ENCODE measurements at places on chromosomes 2 and 18.

DNA sequence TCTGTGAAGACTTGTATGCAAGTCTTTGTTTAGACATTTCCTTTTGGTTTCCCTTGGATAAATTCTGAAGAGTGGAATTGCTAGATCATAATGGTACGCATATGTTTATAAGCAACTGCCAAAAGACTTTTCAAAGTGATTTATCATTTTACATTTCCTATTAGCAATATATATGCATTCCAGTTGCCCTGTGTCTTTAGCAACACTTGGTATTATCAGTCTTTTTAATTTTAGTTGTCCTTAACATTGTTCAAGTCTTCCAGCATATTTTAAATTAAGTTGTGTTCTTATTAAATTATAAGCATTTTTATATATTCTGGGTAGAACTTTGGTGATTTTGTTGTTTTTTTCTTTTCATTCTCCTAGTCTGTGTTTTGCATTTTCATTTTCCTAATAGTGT is 81.8 kb downstream of the EML6 start:
- DNase-seq: no peak

DNA sequence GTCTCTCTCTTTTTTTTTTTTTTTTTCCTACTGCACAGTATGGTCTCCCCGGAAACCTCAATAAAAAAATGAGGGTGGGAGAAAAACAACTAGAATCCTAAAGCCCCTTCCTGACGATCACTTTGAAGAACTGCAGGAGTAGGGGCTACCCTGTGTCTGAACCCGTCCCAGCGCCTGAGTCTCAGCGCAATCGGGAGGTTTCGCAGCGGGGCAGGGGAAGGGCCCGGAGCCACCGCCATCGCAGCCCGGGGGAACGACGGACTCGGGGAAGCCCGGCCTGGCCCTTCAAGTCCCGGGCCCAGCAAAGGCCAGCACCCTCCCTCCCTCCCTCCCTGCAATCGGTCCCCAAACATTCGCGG is 411 bp downstream of the NARS1 start:
- no peak for DNase-seq

DNA sequence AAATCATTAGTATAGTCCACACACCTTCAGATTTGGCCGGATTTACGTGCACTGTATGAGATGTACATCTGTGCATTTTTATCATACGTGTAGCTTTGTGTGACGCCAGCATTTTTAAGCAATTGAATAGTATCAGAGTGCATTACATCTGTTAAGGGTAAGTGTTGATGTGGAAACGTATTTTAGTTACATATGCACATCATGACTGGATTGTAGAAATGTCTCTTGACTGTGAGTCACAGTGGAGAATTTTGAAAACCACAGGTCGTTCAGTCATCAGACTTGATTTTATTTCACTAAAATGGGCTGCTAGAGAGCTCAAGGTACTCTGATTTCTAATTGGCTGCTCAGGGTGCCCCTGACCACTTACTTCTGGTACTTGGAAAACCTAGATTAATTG is 5.4 kb upstream of the GPBAR1 start:
- DNase-seq: no peak

DNA sequence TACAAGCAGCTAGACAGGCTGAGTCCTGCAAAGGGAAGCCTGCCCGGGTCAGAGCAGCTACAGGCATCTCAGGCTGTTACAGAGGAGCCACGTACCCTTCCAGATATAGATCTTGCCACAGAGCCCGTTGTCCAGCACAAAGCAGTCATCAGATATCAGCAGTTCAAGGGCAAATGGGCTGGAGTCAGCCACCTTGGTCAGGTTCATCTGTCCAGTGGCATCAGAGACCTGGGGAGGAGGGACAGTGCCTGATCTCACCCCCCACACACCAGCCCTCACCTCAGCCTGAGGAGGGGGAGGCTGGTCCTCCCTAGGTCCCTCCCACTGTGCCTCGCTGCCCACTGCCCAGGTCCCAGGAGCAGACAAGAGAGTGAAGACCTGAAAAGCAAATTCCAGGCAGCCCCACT is 12.2 kb downstream of the CAPG start:
- DNase-seq: no peak

- DNase-seq: peak; percentile 36
These were observed 81.5 kb downstream of the DPP4 start for GRCh38 chr2:161992531-161992930.

GRCh38 chr2:215738351-215738750 is 275.0 kb downstream of the MREG start:
- no peak for DNase-seq

GRCh38 chr2:34808426-34808825 is 1209.3 kb upstream of the FAM98A start:
- DNase-seq: no peak

GRCh38 chr2:63040586-63040985 is 10.0 kb upstream of the OTX1 start:
- no peak for DNase-seq

GRCh38 chr2:20456116-20456571 is 9.3 kb downstream of the RHOB start:
- no peak for DNase-seq

DNA sequence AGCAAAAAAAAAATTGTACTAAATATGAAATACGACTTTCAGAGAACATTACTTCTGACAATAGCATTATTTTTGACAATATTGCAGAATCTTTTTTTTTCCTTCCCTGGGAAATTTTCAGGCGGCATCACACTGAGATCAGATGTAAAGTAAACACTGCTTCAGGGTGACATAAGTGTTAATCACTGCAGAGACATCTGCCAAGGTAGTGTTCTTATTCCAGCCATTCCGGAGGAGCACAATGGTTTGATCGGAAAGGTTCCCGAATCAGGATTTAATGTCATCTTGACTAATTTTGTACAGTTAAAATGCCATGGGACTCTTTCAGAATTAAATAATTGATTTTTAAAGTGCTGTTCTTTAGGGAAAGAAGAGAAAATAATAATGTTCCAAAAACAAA is 56.7 kb upstream of the ZNF236 start:
- no peak for DNase-seq

DNA sequence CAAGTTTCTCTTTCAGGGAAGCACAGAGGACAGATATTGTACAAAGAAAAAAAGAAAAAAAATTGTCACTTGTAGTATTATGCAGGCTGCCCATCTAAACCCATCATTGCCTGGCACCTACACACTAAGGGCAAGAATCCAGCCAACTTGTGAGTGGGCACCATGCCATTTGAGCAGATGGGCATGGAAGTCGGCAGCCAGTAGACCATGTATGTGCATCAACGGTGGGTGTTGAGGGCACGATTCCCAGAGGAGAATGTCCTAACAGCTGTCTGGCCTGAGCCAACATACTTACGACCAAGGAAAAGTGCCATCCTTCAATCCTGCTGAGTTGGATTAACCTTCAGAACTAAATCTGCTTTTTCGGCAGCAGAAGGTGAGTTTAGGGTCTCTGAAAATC is 63.9 kb downstream of the ARHGAP15 start:
- no peak for DNase-seq

DNA sequence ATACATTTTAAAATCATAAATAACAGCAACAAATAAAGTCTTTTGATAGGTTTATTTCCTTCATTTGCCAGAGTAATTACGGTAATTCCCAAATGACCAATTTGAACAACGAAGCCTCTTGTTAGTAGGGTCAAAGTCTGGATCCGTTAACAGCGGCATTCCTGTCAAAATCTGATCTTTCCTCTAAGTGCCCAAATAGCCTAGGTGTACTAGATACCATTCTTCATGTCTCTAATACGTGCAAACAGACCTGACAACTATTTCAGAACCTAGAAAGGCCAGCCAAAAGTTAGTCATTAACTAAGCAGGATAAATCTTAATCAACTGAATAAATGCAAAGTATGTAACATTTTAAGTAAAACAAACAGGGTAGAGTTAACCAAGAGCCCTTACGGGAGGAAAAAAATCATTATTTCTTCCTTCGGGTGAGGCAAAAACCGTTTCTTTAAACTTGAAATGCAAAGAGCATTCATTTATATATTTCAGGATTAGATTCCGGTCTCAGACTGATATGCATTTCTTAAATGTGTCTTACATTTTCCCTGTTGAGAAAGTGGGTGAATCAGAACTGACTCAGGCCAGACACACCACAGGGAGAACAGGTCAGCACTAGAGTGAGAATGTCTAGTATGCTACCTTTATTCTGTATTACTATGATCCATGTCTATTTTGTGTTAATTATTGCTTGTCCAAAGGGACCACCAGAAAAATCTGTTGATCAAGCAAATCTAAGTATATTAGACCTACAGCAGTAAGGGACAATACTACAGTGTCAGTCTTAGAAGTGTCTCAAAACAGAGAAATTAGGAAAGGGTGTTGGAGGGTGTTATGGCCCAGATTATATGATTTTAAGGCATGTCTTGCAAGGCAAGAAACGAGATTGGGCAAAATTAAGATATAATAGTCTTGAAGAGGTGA is 141.5 kb upstream of the NDUFV2 start:
- DNase-seq: no peak

DNA sequence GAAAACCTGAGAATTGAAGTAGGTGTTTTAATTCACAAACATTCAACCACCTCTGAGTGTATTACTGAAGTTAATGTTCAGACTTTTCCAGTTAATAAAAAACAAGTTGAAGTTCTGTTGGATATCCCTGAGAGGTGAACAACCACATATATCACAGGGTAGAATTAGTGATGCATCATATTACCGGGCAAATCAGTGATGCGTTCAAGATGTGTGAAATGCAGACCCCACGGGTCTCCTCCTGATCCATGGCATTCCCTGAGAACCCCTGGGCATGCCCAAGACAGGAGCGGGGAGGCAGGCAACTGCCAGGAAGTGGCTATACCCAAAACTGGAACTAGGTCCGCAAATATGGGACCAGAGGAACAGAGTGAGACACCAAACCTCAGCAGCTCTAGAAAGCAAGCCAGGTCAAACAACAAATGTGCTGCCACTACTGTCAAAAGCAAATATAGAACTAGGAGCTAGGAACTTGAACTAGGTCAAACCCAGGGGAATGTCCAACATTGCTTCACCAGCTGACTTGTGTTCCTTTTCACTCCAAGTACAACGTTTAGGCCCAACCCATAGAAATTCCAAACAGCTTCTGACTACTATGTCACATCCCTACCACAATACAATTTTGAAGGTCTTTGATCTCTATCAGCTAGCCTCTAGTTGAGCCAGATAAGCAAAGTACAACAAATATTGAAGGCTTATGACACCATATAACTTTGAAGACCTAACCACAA is 20.2 kb downstream of the PSTPIP2 start:
- no peak for DNase-seq

DNA sequence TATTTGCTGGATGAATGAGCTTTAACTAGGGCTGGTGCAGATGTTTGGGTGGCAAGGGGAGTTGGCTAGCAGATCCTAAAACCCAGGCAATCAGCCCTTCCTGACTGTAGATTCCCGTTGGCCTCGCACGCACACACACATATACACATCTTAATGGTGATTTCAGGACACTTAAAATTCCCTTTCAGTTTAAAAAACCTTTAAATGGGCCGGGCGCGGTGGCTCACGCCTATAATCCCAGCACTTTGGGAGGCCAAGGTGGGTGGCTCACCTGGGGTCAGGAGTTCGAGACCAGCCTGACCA is 19.5 kb upstream of the MTCL1 start:
- no peak for DNase-seq

DNA sequence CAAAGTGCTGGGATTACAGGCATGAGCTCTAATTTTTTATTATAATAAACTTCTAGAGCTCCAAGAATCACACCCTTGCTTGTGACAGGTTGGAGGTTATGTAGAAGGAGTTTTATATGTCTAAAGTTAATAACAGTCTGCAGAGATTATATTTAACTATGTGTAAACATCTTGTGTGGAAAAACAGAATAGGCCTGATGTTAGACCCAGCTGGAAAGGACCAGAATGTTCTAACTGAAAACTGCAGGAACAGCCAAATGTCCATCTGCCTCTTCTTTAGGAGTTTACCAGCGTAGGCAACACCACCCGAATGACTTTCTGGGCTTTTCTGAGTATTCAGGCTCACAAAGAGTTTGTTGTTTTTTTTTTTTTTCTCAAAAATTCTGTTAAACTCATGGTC is 67.1 kb upstream of the CDCA7 start:
- DNase-seq: no peak

DNA sequence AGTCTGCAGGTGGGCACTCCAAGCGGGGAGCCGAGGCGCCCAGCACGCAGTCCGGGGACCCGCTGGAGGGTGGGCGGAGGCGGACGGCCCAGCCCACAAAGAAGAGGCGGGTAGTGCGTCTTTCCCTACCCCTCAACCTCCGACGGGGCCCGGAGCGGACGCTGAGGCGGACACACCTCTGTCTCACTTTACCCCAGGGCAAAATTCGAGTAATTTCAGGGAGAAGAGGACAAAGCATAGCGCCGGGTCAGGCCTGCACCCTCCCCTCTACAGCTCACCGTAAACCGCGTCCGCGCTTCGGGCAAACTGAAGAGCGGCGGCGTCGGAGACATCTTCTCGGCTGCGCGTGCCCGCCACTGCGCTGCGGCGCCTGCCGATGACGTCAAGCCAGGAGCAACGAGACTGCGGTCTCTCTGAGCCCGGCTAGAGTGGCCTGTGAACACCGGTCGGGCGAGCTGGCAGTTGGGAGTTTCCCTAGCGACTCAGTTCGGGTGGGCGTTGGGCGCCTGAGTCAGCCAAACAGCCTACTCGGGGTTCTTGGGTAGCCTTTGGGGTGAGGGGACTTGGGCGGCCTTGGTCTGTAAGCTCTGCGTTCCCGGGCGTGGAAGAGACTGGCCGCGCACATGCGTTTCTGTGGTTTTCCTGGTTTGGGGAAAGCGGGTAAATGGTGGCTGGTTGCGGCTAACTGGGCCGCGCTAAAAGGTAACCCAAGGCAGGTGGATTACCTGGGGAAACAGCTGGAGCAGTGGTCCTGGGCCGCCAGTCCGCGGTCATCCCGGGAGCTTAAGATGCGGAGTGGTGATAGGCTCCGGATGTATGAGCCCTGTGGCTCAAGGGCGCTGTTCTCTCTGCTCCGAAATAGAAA is at the start of gene THOC1:
TSS of gene THOC1 (minus strand) at position 360 of the 865 bp plus-strand sequence. CDS start at position 332, 28 bp downstream.
- DNase-seq: peak; percentile 81

GRCh38 chr2:5740817-5741216 is 48.6 kb downstream of the SOX11 start:
- DNase-seq: no peak

- DNase-seq: no peak
These were observed 5.8 kb downstream of the SH3RF3 start for GRCh38 chr2:109134741-109135358.

Data from stimulated activated CD4-positive, alpha-beta T cell treated with anti-CD3 and anti-CD28 coated beads, Interleukin-15, amount 100 ng/mL, for 1 hour (primary cell).